Activated naive CD4-positive, alpha-beta T cell treated with anti-CD3 and anti-CD28 coated beads, Interleukin-2, amount 10 ng/mL, durations not matched to agents 7 days and 5 days (primary cell): ENCODE measurements at places on chromosomes 13 and 19.

DNA sequence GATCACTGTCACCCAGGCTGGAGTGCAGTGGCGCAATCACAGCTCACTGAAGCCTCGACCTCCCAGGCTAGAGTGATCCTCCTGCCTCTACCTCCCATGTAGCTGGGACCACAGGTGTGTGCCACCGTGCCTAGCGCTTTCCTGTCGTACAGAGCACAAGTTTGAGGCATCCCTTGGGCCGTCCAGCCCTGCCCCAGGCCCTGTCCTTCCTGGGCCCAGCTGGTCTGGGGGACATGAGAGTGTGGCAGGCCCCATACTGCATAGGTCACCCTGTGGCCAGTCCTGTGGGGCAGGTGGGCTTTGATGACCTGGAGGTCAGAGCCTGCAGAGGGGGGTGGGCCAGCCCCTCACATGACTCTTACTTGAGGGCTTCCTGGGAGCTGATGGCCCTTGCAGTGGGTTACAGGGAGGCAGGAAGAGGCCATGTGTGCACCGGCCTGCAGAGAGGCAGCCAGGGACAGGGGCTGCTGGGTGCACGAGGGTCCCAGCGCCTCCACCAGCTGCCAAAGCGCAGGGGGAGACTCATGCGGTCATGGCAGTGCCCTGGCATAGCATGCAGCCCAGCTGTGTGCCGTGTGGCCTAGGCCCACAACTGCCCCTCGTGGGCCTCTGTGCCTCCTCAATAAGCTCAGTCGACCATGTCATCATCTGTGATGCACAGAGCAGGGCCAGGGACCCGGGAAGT is 61.4 kb downstream of the KDM4B start:
- DNase-seq: no peak

GRCh38 chr19:55310498-55310897 is 14.6 kb downstream of the TMEM150B start:
- DNase-seq: no peak

GRCh38 chr19:1634938-1635243 is 17.5 kb downstream of the TCF3 start:
- DNase-seq: no peak

GRCh38 chr13:110157718-110158117 is 149.2 kb downstream of the COL4A1 start:
- DNase-seq: no peak

DNA sequence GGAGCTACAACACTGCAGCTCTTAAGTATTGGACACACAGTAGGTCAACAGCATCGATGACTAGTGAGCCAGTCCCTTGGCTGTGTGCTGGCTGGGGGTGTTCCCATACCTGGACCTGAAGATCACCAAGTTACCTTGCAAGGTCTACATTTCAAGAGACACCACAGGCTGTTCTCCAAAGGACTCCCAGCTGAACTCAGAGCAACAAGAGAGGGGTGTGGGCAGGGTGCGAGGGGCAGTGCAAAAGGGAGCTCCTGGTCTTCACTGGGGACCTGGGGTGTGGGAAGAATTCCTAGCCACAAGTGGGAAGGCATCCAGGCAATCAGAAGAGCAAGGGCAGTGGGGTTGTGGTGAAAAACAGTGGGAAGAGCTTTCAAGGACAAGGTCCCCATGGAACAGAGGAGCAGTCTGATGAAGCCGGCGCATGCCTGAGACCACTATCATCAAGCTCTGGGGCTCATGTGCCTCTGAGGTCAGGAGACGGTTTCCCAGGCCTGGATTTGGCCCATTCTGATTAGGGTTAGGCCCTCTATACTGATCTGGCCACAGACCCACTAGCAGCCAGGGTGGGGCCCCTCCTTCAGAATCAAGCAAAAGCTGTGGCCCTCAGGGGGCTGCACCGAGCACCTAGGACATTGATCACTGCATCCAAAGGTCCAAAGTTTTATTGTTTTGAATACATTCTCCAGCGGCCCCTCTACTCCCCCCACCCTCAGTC is 4.7 kb upstream of the GSK3A start:
- DNase-seq: no peak

- no peak for DNase-seq
Observed at GRCh38 chr19:10784257-10784656, 51.8 kb downstream of the TMED1 start.
